ENCODE measurements at places on chromosomes 11 and 22.
A peak's percentile ranks its signal among the peaks of the same experiment; 100 is the strongest.

- DNase-seq = no peak
These were observed 9.5 kb upstream of the B3GNT6 start for GRCh38 chr11:77024745-77025144.

GRCh38 chr22:44314425-44315067, 1.8 kb upstream of the SHISAL1 start:
- no peak for DNase-seq

DNA sequence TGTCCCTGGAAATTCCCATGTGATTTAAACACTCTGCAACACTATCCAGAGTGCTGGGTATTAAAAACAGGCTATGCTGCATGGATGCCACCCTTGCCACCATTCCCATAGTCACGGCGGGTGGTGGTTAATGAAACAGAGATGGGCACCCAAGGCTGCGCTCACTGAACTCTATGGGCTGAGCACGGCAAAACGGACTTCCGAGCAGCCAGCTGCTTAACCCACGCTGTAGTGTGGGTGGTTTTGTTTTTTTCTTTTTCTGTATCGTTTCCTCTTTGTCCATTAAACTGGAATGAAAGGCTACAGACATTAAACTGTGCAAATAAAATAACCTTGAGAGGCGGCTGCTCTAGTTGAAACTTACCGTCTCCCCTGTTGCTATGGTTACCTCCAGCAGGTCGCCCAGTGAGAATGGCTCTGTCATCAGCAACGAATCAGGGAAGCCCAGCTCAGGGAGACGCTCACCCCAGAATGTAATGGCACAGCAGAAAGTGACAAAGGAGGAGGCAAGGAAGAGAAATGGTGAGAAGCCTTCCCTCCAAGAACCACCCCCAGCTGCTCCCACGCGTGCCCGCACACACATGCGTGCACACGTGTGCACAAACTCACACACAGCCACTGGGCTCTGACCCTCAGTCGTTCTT, 102.1 kb downstream of the C11orf91 start:
- no peak for DNase-seq

GRCh38 chr22:17882162-17882561, 107.9 kb upstream of the BID start:
- DNase-seq = no peak

DNA sequence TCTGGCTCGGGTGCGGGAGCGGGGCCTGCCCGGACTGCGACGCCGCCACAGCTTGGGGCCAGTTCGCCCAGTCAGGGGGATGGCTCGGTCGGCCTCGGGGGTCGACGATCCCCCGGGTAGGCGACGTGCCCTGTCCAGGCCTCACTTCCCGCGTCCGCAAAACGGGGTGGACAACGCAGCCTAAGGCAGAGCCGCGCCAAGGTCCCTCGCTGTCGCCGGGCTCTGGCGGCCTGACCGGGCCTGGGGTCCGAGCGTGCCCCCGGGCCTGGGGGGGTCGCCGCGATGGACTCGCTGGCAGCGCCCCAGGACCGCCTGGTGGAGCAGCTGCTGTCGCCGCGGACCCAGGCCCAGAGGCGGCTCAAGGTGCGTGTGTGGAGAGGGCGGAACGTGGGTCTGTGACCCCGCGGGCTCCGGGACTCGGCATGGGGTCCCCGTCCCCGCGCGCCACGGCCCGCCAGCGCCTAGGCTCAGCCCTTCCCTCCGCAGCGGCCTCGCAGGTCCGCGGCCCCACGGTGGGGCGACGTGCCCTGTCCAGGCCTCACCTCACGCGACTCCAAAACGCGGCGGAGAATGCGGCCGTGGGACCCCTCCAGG, 4.2 kb downstream of the SEPTIN5 start:
- DNase-seq = no peak

- DNase-seq = no peak
These were observed 11.4 kb upstream of the ANKK1 start for GRCh38 chr11:113376156-113376555.

- no peak for DNase-seq
These were observed 6.5 kb downstream of the FRMD8 start for GRCh38 chr11:65392899-65393298.

- DNase-seq = peak; percentile 25
These were observed 41.7 kb downstream of the EXPH5 start for GRCh38 chr11:108551651-108552462.

DNA sequence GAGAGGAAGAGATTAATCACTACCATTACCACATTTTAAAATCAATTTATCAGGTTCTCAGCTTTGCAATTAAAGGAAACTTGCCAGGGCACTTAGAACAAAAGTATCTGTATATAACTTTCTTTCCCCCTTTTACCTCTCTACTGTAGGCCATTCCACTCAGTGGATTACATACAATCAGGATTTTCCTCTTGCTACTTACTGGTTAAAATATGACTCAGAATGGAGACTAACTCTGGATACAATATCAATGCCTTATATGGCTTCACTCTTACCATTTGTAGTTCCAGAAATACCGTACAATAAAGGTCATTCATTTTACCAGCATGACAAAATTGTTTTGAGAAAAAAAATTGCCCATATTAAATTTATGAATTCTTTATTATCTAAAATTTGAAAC, 706.8 kb downstream of the KCNA4 start:
- peak; percentile 49 for DNase-seq

DNA sequence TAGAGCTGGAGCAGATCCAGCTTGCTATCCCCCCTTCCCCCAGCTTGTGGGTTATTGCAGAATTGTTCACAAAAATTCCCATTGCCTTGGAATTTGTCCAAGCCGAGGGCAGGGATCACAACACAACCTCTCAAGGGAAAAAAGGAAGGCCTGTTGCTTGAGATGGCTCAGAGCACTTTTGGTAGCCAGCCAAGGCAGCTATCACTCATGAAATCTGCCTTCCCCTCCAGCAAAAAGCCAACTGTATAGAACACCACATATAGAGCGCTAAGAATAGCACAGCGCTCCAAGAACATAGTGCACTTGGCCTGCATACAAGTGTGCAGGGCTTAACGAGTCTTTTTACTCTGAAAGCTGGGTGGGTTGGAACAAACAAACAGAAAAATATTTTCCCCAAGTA, 46.2 kb downstream of the FAM83F start:
- DNase-seq = no peak

DNA sequence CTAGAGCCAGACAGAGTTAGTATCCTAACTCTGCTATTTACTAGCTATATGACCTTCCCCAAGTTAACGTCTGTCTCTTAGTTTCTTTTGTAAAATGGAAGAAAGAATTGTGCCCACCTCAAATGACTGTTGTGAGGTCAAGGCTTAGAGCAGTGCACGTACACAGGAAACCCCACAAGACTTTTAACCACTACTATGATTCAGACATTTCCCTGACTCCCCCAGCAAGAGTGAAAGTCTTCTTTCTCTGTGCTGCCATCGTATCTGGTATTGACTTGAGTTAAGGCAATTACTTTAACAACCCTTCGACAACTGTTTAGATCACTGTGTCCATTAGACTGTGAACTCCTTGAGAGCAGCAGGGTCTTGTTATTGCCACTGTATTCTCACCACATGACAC, 2.6 kb upstream of the OR52W1 start:
- DNase-seq = no peak

DNA sequence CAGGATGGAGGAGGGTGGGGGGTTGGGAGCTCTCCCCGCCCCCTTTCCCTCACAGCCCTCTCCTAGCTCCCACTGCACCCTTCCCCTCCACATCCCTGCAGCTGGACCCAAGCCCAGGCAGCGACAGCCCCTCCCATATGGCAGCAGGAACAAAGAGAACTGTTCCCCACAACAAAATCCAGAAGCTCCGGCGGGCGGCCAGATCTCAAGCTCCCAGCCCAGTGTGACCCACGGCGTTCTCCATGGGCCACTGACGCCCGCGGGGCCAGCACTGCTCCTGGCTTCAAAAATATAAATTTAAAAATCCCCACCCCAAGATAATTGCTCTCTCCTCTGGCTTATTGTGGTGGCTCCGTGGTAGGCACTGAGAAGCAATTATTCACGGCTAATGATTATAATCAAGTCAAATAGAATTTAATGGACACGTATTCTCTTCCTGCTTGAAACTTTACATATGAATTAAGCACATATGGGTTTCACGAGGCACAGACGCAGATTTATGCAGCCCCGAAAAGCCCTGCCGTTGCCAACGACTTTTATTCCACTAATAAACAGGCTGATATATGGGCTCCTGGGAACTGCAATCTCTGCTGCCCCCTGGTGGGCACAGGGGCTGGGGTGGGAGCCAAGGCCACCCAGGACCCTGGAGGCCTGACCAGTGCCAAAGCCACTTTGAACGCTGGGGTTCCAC, 17.5 kb downstream of the MACROD1 start:
- peak; percentile 32 for DNase-seq

DNA sequence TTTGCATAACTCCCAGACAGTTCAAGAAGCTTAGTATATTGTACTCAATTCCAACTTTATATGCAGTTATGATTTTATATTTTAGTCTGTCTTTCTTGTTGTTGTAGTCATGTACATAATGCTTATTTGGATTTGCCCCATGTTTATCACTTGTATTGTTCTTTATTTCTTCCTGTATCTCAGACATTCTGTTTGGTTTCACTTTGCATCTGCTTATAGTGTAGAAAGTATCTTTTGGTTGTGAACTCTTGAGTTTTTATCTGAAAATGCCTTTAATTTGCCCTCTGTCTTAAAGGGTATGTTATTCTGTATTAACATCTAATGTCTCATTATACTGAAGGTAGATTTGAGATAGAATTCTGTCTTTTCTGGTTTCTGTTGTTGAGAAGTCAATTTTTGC, 275.4 kb downstream of the DYNC2H1 start:
- no peak for DNase-seq

GRCh38 chr22:41501209-41501608, 32.3 kb downstream of the ACO2 start:
- no peak for DNase-seq

DNA sequence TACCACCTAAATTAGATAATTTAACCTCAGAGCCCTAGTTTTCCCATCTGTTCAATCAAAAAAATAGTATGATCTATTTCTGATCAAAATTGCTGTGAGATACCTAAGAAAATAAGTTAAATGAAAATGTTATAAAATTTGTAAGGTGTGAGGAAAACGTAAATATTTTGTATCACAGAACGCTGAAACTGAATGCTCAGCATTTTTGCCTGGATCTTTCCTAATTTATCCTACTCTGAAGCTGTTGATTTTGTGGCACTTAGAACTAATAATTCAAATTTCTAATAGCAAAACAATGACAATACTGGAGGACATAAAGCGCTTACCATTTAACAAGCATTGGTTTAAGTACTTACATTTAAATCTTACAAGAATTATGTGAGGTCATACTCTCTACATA, 674.2 kb downstream of the FAM181B start:
- DNase-seq = no peak
